ENCODE measurements at places on chromosomes 12 and 14.

DNA sequence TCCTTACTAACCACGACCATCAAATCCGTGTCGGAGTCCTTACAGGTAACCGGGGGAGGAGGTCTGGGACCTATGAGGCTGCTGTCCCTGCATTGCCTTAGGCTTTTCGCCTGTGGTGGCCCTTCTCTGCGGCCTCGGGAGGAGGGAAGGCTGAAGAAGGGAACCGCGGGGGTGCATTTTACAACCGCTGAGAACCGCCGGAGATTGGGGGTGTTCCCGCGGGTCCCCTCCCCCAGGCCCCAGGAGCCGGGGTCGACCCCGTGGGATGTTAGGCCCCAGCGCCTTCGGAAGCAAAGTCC lies 549 bp downstream of the GPHN start:
- DNase-seq, result no peak

DNA sequence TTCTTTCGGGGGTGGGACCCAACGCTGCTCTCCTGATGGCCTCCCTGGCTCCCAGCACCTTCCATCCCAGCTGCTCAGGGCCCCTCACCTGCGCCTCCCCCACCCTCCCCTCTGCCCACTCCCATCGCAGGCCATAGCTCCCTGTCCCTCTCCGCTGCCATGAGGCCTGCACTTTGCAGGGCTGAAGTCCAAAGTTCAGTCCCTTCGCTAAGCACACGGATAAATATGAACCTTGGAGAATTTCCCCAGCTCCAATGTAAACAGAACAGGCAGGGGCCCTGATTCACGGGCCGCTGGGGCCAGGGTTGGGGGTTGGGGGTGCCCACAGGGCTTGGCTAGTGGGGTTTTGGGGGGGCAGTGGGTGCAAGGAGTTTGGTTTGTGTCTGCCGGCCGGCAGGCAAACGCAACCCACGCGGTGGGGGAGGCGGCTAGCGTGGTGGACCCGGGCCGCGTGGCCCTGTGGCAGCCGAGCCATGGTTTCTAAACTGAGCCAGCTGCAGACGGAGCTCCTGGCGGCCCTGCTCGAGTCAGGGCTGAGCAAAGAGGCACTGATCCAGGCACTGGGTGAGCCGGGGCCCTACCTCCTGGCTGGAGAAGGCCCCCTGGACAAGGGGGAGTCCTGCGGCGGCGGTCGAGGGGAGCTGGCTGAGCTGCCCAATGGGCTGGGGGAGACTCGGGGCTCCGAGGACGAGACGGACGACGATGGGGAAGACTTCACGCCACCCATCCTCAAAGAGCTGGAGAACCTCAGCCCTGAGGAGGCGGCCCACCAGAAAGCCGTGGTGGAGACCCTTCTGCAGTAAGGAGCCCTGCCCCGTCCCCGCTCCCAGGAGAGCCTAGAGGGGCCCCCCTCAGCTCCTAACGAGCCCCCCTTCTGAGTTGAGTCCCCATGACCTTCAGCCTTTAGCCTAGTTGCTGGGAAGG lies at the start of gene HNF1A:
Gene HNF1A, plus strand, starts transcription at position 248 of the 924 bp plus-strand sequence. Its CDS starts 226 bp downstream, at position 474.
- no peak for DNase-seq

GRCh38 chr14:89317051-89317691 lies 99.9 kb downstream of the FOXN3 start:
- DNase-seq, result no peak

- DNase-seq, result no peak
Measured at GRCh38 chr12:91033251-91033650, 24.6 kb downstream of the KERA start.

- no peak for DNase-seq
Measured at GRCh38 chr14:96198430-96199130, 6.1 kb upstream of the BDKRB2 start.

- no peak for DNase-seq
Measured at GRCh38 chr14:53517270-53517960, 364.3 kb upstream of the DDHD1 start.

DNA sequence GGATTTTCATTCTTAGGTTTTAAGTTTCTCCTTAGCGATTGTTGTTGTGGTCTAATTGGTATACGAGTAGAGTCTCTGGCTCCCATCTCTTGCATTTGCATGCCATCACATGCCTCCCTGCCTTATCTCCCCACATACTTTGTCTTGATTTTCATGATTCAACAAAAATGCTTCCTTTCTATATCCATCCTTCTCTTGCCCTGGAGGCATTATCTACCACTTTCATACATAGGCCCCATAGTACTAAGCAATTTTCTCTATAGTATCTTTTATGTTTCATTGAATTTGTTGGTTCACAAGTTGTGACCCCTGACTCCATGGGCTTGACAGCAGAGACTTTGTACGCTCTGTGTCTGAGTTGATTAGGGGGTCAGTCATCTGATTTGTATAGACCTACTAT lies 226.1 kb downstream of the ACSS3 start:
- DNase-seq, result no peak

DNA sequence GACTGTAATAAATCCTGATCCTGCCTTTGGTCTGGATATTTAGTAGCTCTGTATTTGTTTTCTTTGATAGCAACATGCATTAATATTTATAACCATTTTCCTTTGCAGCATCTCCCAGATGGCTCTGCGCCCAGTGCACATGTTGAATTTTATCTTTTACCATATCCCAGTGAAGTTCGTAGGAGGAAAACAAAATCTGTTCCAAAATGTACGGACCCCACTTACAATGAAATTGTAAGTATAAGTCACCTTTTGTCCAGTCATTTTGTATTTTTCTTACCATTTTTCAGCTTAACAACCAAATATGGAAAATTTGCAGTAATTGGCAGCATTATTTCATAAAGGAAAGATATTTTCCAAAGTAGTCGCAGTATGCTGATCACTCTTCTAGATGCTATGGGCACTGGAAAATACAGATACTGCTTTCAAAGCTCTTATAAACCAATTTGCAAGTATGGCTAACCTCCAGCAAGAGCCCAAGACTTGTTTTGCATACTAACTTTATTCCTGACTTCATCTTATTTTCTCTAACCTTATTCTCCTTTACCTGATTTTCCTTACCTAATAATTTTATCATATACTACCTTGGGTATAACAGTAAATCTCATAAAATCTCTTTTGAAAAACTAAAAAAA lies 97.4 kb downstream of the PLCZ1 start:
- DNase-seq, result no peak

- no peak for DNase-seq
Measured at GRCh38 chr12:12387501-12387900, 30.6 kb downstream of the BORCS5 start.

GRCh38 chr12:53381731-53382630 lies 2.0 kb downstream of the SP1 start:
- DNase-seq, result no peak

DNA sequence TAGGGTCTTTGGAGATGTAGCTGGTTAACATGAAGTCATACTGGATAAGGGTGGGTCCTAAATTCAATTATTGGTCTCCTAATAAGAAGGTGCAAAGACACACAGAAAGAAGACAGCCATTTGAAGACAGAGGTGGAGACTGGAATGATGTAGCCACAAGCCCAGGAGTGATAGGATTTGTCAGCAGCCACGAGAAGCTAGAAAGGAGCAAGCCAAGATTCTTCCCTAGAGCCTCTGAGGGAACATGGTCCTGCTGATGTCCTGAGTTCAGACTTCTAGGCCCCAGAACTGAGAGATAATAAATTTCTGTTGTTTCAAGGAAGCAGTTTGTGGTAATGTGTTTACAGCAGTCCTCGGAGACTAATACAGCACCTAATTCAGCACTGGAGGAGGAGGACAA lies 203.3 kb upstream of the SRRM4 start:
- no peak for DNase-seq

DNA sequence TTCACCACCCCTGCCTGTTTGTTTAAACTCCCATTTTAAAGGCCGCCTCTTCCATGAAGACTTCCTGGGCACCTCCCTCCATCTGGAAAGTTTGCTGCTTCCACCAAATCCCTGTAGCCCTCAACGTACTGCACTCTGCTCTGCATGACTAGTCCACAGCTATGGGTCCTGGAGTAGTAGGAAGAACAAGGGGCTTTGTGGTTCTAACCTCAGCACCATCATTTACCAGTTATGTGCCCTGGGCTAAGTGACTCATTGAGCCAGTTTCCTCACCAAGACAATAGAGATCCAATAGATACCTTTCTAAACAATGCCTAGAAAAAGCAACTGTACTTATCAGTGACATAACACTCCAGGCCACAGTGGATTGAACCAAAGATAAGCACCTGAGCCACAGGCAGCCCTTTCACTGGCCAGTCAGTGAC lies 8.5 kb upstream of the LTBP2 start:
- no peak for DNase-seq

- no peak for DNase-seq
Measured at GRCh38 chr12:19436931-19437330, 2.4 kb upstream of the AEBP2 start.

DNA sequence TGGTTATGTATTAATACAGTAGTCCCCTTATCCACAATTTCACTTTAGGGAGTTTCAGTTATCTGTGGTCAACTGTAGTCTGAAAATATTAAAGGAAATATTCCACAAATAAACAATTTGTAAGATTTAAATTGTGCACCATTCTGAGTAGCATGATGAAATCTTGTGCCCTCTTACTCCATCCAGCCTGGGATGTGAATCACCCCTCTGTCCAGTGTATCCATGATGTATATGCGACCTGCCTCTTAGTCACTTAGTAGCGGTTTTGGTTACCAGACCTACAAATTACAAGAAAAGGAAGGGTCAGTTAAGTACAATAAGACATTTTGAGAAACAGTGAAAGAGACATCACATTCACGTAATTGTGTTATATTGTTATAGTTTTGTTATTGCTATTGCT lies 39.9 kb upstream of the MDGA2 start:
- no peak for DNase-seq

DNA sequence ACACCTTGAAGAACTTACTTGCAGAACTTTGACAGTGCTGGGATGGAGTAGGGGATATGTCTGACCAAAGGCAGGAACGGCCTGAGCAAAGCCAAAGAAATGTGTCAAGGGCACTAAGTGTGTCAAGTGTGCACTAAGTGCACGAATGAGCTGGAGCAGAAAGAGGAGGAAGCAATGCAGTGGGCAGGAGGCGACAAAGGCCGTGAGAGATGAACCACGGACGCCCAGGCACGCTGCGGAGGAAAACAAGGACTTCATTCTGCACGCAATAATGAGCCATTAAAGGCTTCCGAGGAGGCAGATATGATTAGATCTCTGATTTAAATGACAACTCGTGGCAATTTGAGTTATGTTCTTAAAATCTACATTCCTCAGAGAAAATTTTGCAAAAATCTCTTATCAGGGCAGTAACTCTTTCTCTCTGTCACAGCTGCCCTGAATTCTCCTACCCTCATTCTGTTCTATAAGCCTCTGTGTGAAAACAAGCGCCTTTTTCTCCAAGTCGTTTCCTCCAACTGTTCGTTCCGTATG lies 25.3 kb downstream of the GRIN2B start:
- no peak for DNase-seq

- no peak for DNase-seq
Measured at GRCh38 chr14:22263961-22264360, 325.1 kb downstream of the DAD1 start.

DNA sequence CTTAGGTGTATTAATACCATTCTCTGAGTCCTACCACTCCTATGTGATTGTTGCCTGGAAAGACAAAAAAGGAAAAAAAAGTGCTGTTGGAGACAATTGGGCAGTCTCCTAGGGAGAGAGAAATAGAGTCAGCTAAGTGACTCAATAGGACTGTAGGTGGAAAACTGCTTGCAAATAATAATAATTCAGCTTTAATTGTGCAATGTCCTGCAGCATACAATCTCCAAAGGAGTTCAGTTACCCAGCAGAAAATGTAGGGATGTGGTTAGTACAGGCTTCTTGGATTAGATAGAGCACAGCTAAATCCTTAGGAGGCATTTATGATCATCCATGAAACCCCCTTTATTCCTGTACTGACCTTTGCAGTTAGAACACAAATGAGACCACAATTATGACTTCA lies 3.0 kb upstream of the SRSF9 start:
- DNase-seq, result no peak

DNA sequence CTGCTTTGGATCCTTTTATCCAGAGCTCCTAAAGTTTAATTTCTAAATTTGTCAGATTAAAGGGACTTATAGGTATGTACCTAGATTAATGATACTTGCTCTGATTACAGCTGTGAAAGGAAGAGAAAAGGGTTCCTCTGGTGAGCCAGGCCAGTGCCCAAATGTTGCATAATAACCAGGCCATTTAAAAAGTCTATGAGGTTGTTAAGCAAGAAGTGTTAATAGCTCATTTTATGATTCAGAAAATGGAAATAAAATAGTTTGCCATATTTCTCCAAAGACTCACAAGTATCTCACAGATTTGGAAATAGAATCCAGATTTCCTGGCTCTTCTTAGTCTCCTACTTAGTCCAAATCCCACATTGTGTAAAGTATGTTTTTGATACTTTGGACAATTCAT lies 67.6 kb downstream of the SLC38A6 start:
- no peak for DNase-seq

GRCh38 chr12:6468283-6468575 lies 2.2 kb downstream of the VAMP1 start:
- no peak for DNase-seq

DNA sequence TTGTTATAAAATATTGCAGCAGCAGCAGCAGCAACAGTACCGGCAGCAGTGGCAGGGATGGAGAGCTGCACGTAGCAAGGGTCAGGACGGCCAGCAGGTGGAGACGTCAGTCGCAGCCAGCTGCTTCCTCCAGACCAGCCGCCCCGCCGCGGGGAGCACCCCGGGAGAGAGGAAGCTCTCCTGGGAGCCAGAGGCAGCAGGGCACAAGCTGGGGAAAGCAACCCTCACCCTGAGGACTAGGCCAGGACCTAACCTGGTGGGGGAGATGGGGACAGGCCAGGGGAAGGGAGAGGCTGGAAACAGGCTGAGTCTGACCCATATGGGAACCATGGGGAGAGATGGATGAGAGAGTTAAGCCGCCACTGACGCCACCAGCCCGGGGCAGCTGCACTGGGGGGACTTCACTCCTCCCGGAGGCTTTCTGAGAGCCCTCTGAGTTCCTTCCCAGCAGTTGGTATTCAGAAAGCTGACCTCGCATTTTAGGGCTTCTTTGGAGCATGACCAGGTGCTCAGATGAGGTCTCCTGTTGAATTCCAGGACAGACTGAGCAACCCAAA lies 56.3 kb downstream of the SPTB start:
- peak; percentile 78 for DNase-seq

DNA sequence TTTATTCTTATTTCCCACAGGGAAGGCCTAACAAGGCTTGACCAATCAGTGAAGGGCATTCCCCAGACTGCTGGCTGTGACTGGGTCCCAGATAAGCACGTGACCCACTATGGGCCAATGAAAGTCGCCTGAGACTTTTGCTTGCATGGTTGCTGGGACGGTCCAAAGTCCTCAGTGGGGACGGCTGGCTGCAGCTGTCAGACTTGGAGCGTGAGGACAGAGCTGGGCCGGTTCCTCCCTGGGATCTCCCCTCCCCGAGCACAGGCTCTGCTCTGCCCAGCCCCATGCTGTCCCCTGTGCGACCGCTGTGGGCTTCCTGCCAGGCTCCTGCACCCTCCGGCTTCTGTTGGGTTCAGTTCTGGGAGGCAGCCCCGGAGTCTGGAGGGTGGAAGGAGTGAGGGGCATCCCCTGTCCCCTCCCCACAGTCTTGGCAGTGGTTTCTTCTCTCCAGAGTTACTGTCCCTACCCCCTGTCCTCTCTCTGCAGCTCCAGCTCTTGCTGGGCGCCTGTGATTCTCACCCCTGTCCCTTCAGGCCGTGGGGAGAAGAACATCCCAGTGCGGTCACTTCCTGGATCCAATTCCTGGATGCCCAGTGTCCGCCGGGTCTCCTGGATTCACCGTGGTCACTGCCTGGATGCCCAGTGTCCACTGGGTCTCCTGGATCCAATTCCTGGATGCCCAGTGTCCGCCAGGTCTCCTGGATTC lies 50.1 kb downstream of the GALNT9 start:
- DNase-seq, result no peak

- no peak for DNase-seq
Measured at GRCh38 chr12:1382151-1382550, 212.2 kb downstream of the FBXL14 start.

- DNase-seq, result no peak
Measured at GRCh38 chr12:45342171-45342570, 126.3 kb downstream of the ANO6 start.
